ENCODE measurements at places on chromosomes 16 and 17.

- DNase-seq: no peak
Measured at GRCh38 chr17:21376759-21377690, 868 bp downstream of the KCNJ12 start.

DNA sequence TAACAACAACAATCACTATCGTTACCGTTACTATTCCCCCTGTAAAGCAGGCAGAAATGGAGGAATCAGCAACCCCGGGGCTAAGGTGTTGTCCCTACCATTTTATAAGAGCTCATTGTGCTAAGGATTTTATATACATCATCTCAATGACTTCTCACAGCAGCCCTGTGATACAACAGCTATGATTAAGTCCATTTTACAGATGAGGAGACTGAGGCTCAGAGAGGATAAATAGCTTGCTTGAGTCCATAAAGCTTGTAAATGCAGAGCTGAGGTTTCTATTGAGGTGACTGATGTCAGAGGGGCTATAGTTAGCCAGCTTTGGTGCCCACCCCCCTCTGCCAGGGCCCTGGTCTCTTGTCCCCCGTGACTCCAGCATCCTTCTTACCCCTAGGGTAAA, 16.7 kb upstream of the PDK2 start:
- DNase-seq: no peak

- DNase-seq: no peak
Measured at GRCh38 chr17:1843947-1844346, 14.1 kb downstream of the RPA1 start.

DNA sequence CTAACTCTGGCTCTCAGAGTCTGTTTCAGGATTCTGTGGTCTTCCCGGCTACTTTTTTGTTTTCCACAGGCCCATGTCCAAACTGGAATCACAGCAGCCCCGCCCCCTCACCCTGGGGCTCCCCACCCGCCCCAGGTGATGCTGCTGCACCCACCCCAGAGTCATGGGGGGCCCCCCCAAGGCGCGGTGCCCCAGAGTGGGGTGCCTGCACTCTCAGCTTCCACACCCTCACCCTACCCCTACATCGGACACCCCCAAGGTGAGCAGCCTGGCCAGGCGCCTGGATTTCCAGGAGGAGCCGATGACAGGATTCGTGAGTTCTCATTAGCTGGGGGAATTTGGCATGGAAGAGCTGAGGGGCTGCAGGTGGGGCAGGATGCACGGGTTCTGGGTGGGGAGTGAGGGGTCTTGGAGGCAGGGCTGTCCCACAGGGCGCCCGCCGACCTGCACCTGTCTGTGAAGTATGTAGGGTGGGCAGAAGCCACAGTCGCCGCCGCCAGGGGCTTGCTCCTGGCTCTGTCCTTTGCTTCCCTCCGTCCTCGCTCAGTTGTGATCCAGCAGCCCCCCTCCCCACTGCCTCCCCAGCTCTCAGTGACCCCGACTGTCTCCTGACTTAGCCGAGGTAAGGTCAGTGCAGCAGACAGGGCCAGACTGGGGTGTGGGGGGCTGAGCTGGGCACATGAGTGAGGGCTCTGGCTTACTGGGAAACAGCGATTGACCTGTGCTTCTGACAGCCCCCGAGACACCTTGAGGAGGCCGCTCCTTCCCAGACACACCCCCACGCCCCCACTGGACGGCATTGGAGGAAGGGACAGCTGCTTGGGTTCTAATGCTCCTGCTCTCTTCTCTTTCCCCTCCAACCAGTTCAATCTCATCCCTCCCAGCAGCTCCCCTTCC, 10.0 kb downstream of the TUFM start:
- no peak for DNase-seq

GRCh38 chr16:21284414-21284813, 6.3 kb upstream of the CRYM start:
- no peak for DNase-seq

DNA sequence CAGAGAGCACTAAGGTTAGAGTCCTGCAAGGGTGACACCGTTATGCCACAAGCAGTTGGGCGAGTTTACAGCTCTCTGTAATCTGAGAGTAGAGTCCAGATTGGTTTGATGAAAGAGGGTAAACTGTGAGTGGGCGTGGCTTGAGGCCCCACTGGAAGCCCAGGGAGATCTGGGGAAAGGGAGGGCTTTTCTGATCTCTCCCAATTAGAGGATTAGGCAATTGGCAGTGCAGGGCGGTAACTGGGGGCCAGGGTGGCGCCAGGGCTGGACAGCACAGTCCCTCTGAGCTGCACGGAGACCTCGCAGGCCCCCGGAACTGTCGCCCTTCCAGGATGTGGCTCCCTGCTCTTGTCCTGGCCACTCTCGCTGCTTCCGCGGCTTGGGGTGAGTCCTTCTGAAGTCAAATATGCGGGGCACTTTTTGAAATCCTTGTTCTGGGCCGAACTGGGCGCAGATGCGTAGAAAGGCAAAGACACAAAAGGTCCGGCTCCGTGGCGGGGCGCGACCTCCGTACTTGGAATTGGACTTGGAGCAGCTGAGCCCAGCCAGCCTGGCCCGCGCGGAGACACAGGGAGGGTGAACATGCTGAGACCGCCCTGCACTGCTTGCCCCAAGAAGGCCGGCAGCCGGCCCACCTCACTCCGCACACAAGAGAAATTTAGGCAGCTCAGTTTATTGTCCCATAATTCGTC, 72.4 kb downstream of the CES1 start:
- no peak for DNase-seq

DNA sequence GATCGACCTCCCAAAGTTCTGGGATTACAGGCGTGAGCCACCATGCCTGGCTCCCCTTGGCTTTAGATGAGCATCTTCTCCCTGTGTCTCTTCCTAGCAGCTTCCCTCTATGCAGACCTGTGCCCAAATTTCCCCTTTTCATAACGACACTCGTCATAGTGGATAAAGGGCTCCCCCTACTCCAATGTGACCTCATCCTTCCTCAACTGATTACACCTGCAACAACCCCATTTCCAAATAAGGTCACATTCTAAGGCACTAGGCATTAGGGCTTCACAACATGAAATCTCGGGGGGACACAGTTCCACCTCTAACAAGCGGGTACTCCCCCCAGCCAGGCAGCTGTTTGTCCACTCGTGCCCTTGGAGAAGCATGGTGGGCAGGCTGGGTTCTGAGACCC, 10.3 kb downstream of the KIF19 start:
- DNase-seq: no peak

DNA sequence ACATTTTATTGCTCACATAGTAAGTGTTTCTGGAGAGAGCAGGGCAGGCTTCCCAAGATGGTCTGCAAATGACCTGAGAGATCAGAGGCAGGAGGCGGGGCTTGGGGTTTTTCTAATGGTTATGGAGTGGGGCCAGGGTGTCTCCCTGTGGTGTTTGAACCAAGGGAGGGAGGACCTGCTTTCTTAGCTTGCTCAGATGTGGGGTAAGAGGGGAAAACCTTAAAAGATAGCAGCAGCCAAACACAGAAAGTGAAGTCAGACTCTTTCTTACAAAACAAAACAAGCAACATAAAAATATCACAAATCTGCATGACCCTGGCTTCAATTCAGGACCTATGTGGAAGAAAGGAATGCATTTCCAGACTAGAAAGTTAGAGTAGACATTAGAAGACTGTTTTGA, 22.9 kb upstream of the DNAJA2 start:
- DNase-seq: no peak

All from NCI-H524 treated with DMSO at 0.1 percent for 48 hours (cell line).